ENCODE measurements at places on chromosomes 3 and 15.

DNA sequence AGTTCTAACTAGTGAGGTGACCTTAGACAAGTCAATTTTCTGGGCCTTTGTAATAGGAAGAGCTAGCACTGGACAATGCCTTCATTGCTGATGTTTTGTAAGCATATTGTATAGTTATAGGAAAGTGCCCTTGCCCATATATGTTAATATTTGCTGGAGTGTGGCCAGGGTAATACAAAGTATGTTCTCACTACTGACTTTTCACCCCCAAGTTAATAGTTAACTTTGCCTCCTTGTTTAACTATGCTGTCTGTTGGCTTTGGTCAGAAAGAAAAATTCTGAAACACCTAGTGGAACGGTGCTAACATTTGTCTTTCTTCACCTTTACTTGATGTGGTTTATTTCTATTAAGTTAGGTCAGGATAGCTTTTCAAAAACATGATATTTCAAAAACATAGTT is 287.4 kb upstream of the CTNNB1 start:
- no peak for DNase-seq

GRCh38 chr3:16837602-16838001 is 47.2 kb upstream of the PLCL2 start:
- no peak for DNase-seq

DNA sequence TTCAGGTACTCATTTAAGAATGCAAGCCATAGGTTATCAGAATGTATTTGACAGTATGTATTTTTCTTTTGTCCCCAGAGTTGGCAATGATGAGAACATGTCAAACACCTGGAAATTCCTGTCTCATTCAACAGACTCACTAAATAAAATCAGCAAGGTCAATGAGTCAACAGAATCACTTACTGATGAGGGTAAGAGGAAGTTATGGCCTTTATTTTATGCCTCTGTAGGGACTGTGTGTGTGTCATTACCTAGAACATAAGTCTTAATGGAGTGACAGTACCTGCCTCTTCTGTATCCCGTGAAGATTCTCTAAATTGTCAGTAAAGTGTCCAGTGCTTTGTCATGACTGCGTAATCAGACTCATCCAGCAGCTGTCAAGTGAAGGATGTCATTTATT is 77.5 kb downstream of the KLHL25 start:
- DNase-seq: no peak

- no peak for DNase-seq
These were observed 51.7 kb downstream of the TRANK1 start for GRCh38 chr3:36893137-36893557.

DNA sequence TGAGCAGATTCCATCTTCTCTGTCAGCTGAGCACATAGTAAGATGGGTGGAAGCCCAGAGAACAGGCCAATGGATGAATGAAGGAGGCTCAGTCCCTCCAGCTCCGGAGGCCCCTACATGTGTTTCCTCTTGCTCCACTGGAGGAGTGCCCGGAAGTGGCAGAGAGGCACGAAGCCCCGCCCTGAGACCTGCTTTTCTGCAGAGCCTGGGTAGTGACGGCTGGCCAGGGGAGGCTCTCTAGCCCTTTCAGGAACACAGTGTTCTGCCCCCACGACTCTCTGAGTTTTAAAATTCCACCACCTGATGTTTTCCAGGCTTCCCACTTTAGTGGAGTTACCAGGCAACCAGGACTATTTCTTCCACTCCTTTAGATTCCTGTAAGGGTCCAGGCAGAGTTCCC is 149.4 kb upstream of the SLC6A11 start:
- no peak for DNase-seq

DNA sequence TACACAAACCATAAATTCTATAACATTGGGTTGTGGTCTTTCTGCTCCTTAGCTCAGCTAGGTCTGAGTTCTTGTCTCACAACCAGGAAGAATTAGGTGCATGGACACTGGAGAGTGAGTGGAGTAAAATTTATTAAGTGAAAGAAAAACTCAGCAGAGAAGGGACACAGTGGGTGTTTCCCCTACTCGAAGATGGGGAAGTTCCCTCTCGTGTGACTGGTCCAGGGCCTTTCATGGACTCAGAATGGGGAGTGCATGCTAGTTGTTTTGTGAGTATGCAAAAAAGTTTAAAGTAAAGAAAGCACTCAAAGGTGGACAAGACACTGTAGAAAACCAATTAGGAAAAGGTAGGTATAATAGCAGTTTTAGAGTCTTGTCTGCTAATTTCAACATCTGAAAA is 215.5 kb upstream of the RORA start:
- no peak for DNase-seq

- DNase-seq: no peak
These were observed 81.9 kb downstream of the CCK start for GRCh38 chr3:42183991-42184632.

All from stimulated activated CD8-positive, alpha-beta memory T cell treated with anti-CD3 and anti-CD28 coated beads, Interleukin-7, amount 100 ng/mL, for 48 hours (primary cell).